ENCODE measurements at places on chromosomes 6 and 20.

DNA sequence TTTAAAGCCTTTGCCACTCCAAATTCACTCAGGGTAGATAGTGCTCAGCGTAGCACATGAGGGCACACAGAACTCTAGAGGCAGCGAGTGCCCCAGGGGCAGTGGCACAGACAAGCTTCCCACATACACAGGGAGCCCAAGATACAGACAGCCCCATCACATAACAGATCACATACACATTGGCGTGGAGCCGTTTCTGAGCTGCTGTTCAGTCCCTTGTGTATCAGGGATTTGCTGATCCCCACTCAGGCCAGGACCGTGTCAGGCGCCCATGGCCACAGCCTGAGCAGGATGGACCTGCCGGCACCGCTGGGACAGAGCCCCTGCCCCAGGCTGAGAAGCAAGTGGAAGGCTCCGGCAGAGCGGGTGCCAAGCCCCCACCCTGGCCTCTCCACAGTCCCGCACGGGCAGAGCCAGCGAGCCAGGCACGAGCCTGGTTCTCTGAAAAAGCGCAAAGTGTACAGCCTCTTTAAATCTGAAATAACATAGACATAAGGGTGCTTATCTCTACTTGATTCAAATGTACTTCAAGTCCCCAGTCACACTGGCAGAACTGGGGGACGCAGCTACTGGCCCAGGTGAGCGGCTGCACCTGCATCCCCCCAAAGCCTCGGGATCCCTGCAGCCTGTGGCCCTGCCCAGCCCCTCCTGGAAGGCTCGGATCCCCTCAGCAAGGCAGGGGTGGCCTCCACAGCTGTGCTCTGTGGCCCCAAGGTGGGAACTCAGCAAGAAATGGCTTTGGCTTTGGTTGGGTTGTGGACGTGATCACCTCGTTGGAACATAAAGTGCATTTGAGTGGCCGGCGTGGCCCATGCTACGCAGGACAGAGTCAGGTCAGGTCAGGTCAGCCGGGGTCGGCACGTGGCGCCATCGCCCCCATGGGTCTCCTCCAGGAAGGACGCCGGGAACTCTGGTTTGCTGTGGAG is 231.3 kb downstream of the ERMARD start:
- no peak for DNase-seq

DNA sequence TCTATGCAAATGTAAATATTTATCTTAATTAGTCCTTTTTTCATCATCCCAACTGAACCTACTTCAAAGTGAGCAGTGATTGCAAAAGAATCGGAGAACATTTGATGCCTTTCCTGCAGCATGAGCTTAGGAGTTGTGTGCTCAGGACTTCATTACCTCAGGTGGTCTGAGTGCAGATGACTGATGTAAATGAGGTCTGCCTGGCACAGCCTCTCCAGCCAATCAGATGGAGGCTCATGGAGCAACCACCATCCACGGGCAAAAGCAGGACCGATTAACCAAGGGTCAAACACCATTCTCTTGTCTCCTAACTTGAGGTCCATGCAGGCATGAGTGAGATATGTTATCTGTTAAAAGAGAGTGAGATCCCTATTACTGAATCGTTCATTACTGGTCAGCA is 165.7 kb upstream of the CARMIL1 start:
- no peak for DNase-seq

DNA sequence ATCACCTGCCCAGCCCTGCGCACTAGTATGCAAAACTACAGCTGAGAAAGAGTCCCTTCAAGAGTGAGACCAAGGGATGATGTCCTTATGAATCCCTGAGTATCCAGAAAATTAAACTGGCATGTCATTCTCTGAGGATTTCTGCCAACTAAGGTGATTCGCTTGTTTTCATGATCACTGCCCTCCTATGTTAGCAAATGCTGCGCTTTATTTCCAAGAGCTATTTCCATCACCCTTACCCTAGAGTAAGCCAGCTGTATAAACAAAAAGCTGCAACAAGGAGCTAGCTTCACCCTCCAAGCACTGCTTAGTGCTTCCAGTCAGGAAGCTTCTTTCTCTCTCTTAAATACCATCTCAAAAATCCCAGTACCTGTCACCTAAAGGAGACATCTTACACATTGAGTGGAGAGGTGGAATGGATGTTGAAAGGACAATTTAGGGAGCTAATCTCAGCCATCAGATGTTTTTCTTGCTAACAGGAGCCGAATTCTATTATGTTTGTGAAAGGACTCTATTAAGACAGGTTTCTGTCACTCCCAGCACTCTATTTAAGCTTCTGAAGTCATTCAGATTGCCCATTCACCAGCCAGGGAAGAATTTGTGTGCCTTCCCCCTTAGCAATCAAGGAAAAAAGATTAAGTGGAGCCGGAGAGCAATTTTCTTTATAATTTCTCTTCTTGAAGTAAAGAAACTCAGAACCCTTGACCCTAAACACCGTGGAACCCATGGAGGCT is 322.2 kb downstream of the NRN1 start:
- no peak for DNase-seq

- DNase-seq, result no peak
Measured at GRCh38 chr6:35691027-35691824, 2.5 kb upstream of the FKBP5 start.

GRCh38 chr6:43717822-43718221 is 30.2 kb upstream of the MRPS18A start:
- DNase-seq, result no peak

GRCh38 chr6:74610352-74610751 is 595.5 kb downstream of the COL12A1 start:
- DNase-seq, result no peak

- no peak for DNase-seq
Measured at GRCh38 chr6:104402572-104402971, 457.1 kb downstream of the HACE1 start.

DNA sequence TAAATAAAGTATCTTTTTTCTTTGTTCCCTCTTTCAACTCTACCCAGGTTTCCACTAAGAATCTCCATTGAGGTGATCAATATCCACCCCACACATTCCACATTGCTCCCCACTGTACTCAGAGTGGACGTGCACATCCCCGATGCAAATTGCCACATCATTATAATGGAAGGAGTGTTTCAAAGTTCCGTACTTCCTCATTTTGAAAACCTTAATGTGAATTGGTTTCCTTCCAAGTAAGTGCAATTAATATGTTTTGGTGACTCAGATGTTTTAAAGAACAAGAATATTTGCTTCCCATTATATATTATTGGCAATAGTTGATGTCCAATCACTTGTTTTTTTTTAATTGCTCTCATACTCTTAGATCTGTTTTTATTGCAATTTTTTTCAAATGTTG is 463.6 kb downstream of the HACE1 start:
- DNase-seq, result no peak

DNA sequence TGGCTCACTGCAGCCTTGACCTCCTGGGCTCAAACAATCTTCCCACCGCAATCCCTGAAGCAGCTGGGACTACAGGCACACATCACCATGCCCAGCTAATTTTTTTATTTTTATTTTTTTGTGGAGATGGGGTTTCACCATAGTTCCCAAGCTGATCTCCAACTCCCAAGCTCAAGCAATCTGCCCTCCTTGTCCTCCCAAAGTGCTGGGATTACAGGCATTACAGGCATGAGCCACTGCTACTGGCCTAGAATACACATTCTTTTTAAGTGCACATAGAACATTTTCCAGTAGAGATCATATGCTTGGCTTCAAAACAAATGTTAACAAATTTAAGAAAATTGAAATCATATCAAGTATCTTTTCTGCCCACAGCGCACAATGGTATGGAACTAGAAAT is 176.8 kb upstream of the MARCKS start:
- no peak for DNase-seq

- no peak for DNase-seq
Measured at GRCh38 chr6:145295746-145296145, 439.6 kb downstream of the EPM2A start.

DNA sequence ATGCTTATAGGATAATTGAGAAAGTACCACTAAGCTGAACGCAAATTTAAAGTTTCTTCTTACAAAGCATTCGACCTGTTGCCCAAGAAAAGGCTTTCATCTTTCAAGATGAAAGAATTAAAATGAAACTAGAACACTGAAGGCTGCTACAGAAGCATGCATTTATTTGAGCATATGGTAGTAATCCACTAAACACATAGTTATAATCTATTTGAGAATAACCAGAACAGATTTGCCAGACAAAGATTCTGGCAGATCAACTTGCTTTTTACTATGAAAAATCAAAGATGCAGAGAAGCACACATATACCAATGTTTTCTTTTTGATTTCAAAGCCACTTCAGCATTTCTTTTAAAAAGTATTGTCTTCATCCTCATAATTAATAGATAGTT is 412.2 kb downstream of the UTRN start:
- DNase-seq, result no peak

DNA sequence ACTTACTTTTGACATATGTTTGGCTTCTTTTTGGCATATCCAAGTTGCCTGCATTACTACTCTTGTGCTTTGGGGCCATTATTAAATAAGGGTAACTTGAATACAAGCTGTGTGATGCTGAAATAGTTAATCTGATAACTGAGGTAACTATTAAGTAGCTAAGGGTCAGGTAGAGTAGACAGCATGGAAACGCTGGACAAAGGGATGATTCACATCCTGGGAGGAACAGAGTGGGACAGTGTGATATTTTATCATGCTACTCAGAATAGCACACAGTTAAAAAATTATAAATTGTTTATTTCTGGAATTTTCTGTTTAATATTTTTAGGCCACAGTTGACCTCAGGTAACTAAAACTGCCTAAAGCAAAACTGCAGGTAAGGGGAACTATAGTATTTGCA is 483.9 kb downstream of the RFPL4B start:
- DNase-seq, result no peak

- no peak for DNase-seq
Measured at GRCh38 chr6:46816626-46817025, 23.4 kb downstream of the MEP1A start.

- no peak for DNase-seq
Measured at GRCh38 chr20:63525185-63525584, 4.6 kb downstream of the PPDPF start.

DNA sequence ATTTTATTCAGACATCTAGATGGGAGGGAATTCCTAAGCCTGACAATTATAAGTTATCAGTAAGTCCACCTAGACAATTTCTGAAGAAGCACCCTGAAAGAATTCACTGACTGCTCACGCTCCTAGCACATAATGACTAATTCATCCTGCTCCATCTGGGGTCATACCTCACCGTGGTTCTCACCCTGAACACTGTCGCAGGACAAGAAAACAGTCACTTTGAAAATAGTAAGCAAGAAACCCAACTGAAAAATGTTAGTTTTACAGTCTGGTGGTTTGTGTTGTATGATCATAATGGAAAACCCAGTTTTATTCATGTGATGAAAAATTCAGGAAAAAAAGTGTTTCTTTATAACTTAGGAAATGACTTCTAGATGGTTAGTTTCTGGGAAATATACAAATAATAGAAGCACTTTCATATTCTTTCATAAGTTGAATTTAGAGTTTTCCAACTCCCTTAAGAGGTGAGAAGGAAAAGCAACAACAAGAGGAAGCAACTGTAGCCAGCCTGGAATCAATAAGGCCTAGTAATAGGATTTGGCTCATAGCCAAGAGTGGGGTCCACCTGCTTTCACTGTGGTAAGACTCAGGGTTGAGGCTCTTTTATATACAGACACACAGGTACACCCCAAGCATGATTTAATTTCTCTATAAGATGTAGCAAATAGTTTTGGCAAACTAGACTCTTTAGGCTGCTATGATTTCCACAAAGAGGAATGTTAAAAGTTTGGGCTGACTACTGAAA is 94.1 kb downstream of the HIVEP2 start:
- DNase-seq, result no peak

DNA sequence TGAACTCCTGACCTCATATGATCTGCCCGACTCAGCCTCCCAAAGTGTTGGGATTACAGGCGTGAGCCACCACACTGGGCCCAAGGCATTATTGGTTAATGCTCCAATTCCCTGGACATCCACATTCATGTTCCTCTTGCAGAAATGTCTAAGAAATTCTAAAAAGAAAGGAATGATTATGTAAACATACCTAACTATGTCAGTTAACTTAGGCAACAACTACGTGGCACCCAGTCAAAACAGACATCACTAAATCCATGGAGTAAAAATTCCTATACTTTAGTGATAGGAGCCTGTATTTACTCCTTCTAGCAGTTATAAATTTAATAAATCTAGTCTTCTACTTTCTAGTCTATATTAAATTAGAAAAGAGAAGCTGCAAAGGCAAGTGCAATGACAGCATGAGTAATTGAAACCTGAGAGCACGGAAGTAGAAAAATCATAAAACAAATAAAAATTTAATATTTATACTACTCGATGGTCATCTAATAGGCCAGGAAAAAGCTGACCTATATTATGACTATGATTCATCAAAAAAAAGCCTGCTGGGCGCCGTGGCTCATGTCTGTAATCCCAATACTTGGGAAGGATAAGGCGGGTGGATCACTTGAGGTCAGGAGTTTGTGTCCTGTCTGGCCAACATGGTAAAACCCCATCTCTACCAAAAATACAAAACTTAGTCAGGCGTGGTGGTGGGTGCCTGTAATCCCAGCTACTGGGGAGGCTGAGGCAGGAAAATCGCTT is 4.2 kb downstream of the AHI1 start:
- DNase-seq, result no peak

- DNase-seq, result no peak
Measured at GRCh38 chr6:170146640-170147039, 144.2 kb downstream of the DLL1 start.

GRCh38 chr6:166584155-166584554 is 2.3 kb downstream of the RAMACL start:
- DNase-seq, result no peak

- no peak for DNase-seq
Measured at GRCh38 chr6:105499931-105500330, 97.0 kb upstream of the PREP start.

DNA sequence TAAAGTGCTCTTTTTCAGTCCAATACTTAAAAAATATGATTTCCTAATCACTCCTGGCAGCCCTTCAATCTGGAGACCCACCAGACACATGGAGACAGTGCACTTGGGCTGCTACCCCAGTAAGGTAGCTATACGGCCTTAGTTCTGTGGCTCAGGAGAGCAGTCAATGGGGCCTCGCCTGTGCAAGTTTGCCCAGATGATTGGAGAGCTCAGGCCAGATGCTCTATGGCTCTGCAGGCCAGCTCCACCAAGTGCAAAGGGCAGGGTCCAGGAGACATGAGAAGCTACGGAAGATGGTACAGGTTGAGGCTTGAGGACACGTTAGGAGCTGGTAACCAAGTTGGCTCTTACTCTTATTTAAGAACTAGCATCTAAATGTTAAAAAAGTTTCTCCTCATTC is 30.7 kb downstream of the STK38 start:
- no peak for DNase-seq

GRCh38 chr20:34951252-34951651 is 4.4 kb downstream of the GSS start:
- DNase-seq, result no peak

- DNase-seq, result no peak
Measured at GRCh38 chr6:158900663-158901312, 81.6 kb upstream of the EZR start.

DNA sequence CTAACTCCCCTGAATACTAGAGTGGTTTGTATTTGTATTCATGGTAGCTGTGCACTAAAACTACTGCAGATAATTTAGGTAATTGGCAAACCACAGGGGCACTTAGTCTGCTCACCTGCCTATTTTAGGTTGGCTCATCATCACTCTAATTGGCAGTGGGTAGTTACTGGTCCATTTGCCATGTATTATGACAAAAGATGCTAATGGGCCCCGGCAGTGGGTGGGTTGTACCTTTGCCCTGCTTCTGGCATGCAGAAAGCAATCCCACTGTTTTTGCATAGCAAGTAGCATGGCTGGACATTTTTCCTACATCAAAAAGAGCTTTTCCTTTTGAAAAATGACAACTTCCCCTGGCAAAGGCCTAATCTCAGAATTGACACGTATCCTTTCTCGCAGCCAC is 741.4 kb upstream of the MAP3K7 start:
- DNase-seq, result no peak

GRCh38 chr6:143586557-143586956 is 75.0 kb upstream of the FUCA2 start:
- DNase-seq, result no peak
